ENCODE measurements at places on chromosomes 6 and 20. TPM values are rescaled to one million over a fixed set of nuclear protein-coding genes. Genes with fewer than 3 reads are reported as not detected.

DNA sequence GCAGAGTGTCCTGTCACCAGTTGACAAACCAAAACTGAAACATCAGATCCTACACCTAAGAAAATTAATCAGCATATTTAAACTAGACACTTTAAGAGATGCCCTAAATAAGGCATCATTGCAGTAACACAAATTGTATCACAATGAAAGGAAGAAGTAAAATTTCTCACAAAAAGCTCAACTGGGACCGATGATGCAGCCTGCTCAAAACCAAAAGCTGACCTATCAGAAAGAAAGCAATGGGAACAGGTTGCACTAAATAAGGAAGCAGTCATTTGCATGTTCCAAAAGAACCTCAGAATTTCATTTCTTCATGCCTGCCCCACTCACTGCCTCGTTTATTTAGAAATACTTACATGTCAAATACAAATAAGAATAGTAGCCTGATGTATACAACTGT is 12.1 kb downstream of the HIVEP2 start:
- DNase-seq = no peak

GRCh38 chr6:36857325-36857724 is 17.3 kb downstream of the PPIL1 start:
- DNase-seq = no peak

The IGF2R gene
- total RNA-seq = 109 TPM

GRCh38 chr20:3758566-3758965 is 9.0 kb downstream of the ADISSP start:
- no peak for DNase-seq

DNA sequence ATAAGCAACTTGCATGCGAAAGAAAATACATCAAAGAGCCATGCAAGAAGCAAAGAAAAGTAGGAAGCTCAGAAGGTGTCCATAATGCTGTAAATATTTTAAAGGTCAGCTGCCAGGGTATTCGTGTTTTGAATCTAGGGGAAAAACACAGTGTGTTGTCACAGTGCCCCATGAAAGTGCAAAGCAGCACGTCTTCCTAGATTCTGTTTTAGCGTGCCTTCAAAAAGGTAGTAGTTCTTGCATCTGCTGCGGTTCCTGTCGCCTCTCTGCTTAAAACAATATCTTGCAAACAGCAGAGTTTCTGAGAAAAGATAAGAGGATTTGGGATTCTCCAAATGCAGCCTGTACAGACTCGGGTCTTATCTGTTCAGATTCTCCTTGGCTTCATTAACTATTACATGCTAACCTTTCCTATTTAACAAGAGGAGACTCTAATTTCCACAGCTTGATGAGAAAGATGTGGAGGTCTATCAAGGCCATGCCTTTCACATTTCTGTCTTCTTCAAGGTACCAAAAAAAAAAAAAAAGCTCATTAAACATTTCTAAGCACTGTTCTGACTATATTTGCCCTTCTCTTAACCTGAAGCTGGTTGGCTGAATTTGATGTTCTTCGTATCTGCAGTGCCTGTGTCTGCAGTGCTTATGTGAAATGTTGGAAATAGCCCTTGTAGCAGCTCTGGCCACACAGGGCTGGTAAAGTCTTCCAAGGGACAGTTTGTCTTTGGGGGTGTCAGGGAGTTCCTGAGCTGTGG is 297.5 kb downstream of the ADGB start:
- no peak for DNase-seq

- no peak for DNase-seq
Observed at GRCh38 chr6:80245043-80245442, 138.6 kb downstream of the BCKDHB start.

DNA sequence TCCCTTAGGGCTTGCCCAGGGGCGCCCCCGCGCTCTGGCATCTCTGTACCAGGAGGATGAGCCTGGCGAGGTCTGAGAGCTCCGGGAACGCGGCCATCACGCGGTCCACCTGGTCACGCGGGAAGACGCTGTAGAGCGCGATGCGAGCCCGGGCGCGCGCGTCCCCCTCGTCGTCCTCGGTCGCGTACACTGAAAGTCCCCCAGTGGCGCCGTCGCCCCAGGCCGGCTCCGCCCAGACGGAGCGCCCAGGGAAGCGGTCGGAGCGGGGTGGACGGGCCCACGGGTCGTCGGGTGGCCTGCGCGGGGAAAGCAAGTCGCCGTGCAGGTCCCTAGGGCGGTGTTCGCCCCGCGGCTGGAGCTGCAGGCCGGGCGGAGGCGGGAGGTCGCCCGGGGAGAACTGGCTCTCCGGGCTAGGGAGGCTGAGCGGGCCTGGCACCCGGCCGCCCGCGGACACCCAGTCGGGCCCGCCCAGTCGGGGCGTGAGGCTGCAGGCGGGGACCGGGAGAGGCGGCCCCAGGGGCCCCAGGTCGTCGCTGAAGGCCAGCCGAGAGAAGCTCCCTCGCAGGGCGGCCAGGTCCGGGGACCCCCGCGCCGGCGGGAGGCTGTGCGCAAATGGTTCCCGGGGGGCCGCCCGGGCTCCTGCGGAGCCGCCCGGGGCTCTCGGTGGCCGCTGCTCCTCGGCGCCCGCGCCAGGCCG is 34.0 kb downstream of the ZC3H12D start:
- DNase-seq = peak; percentile 62

GRCh38 chr20:63374504-63374903 is 13.4 kb upstream of the CHRNA4 start:
- no peak for DNase-seq

GRCh38 chr6:157096522-157096921 is 226.8 kb downstream of the TMEM242 start:
- DNase-seq = no peak

DNA sequence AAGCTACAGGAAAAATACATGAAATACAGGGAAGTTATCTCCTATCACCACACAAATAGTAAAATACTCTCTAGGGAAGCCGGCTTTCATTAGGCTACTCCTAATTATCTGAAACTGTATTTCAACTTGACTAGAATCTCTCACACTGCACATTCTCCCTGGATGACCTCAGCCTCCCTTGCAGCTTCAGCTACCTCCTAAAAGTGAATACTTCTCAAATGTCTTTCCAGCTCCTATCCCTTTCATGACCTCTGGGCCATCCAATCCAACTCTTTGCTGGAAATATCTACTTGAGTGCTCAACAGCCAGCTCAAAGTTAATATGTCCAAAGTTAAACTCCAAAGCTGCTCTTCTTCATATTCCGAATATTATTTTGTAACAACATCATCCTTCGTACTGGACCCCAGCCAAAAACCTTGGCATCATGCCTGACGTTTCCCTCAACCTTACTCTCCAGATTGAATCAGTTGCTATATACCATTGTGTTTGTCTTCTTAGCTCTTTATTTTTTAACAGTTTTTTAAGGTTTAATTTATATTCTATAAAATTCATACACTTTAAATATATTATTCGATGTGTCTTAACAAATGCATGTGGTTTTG is 29.4 kb upstream of the KIF6 start:
- peak; percentile 42 for DNase-seq

The VGLL2 gene
- 1.7 TPM for total RNA-seq

GRCh38 chr20:20423117-20423516 is 55.2 kb downstream of the INSM1 start:
- no peak for DNase-seq

The HLA-DMB gene
- 4.9 TPM for total RNA-seq

DNA sequence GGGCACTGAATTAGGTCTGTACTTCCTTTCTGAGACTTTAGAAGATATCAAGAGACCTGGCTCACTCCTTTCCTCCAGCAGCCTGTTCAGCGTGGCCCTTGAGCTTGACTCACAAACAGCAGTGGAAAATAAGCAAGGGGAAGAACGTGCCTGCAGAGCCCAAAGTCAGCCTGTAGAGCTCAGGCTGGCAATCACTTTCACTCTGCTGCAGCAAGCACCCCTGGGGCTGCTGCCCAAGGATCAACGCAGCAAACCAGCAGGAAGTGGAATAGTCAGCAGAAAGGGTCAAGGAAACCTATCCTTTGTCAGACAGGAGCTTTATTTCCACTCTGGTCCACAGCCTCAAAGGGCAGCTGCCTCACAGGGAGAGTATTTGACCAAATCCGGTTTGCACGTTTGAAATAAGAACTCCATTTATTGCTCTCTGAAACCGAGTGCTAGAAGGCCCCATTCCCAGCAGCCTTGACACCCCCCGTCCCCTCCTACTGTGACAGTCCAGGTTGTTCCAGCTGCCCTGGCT is 77.4 kb downstream of the PRDM1 start:
- DNase-seq = peak; percentile 18

- no peak for DNase-seq
Observed at GRCh38 chr6:4313044-4313686, 177.8 kb upstream of the ECI2 start.

GRCh38 chr6:43645613-43645964 is 753 bp downstream of the RSPH9 start:
- no peak for DNase-seq

- no peak for DNase-seq
Observed at GRCh38 chr20:2156666-2157624, 55.3 kb downstream of the STK35 start.

GRCh38 chr6:112933947-112934346 is 586.8 kb downstream of the RFPL4B start:
- DNase-seq = no peak

DNA sequence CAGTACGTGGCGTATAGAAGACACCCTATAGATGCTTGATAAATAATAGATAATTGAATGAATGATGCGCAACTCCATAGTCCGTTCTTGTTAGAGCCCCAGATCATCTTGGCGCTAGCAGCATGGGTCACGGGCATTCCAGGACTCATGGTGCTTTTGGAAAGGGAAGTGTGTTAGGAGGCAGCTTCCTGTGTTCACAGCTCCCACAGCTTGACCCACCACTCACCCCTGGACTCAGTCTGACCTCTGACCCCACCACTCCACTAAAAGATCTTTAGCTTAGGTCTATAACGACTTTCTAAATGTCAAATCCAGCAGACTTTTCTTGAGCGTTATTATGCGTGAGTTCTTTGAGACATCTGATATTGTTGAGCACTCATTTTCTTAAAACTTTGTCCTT is 35.8 kb upstream of the KIF16B start:
- no peak for DNase-seq

DNA sequence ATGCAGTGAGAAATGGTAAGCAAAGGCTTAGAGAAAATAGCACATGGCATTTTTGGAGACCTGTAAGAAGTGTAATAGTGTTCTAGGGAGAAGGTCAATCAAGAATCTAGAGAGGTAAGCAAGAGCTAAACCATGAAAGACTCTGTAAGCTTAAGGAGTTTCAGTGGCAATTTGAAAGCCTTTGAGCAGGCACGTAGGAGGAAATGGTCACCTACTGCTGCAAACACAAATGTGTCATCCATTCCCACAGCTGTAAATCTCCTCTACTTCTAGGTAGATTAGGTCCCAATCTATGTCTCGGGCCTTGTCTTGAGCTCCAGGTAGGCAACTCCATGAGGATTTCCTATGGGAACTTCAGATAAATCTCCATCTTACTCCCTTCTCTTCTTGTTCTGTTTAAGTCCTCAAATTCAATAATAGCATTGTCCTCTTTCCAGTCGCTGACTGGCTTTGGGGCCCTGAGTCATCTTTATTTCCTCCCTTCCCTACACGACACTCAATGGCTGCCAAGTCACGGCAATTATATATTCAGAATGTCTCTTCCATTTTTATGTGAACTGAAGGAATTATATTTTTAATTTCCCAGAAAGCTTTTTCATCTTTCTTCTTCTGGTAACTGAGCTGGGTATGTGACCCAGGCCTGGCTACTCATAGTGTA is 24.2 kb upstream of the PAQR8 start:
- no peak for DNase-seq

The DLK2 gene
- 1.7 TPM for total RNA-seq

The PLCB4 gene
- 15.5 TPM for total RNA-seq

DNA sequence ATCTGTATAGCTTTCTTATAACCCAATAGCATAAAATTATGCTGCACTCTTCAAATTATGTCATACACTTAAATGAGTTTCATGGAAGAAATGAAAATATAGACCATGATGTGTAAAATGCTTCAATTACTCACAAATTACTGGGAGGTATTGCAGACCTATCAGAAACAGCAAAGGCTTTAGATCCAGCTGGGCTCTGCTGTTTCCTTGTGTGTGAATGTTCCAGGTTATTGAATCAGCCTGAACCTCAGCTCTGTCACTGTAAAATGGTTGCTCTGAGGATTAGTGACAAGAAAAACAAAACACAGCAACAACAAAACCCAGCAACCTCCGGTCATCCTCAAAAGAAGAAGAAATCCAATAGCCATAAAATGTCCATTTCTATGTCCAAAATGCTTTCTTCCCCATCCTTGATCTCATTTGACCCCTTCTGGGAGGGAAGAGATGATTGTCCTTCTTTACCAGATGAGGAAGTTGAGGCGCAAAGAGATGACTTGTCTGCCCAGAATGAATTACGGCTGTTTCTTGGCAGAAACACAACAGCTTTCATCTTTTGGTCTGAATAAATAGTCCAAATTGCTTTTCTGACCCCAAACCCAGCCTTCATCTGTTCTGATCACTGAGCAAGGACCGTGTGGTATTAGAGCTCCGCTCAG is 42.2 kb upstream of the TGM6 start:
- no peak for DNase-seq

The ZSCAN23 gene
- total RNA-seq = 8.3 TPM

The PKIB gene
- 1.4 TPM for total RNA-seq

DNA sequence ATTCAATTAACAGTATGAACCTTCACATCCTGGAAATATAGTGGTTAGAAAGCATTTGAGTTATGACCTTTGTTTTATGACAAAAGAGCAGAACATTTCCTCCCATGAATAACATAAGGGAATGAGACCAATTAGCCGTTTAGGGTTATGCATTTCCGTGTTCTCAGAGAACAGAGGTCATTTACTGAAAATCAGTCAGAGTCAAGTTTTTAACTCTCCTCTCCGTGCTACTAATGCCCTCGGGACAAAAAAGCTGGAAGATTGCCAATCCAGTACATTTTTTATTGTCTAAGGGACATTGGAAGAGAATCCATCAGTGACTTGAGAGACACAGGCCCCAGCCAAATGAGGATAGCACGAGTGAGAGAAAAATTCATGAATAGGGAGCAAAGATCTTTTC is 632.7 kb downstream of the RFPL4B start:
- no peak for DNase-seq

The MYL9 gene
- 177 TPM for total RNA-seq

The SGK2 gene
- 8.5 TPM for total RNA-seq

The SLC4A11 gene
- total RNA-seq = 10.7 TPM

The BNIP5 gene
- 0.87 TPM for total RNA-seq

- DNase-seq = peak; percentile 19
Observed at GRCh38 chr6:130632277-130632676, 194.9 kb upstream of the SMLR1 start.

GRCh38 chr6:133544419-133544818 is 303.3 kb downstream of the EYA4 start:
- no peak for DNase-seq

The CASS4 gene
- 0.79 TPM for total RNA-seq

All from testis (tissue), 5 donors.